ENCODE measurements at places on chromosomes 2 and 18.

DNA sequence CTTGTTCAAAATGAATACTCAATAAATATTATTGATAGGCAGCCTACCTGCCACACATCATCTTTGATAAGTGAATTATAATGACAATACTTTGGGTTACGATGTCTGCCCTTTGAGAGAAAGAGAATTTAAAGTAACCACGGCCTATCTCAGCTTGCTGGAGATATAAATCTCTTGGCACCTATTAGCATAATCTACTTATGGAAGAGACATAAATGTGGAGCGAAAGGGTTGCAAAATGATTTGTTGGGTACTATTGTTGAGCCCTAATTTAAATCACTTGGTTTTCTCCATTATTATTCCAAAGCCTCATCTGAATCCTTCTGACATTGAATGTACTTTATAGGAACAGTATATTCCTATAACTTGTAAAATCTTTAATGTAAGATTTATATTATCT is 520.1 kb downstream of the DPP10 start:
- no peak for DNase-seq

DNA sequence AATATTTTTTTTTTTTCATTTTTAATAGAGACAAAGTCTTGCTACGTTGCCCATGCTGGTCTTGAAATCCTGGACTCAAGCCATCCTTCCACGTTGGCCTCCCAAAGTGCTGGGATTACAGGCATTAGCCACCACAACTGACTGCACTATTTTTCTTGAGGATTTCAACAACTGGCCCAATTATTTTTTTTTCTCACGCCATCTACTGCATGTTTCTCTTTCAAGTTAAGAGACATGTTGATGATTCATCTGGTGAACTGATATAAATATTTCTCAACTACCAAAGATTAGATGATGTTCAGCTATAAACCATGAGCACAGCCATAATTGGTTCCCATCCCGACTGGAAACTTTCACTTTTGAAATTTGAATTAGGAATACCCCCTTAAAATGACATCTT is 688.4 kb upstream of the SYT4 start:
- no peak for DNase-seq

- no peak for DNase-seq
These were observed 9.0 kb downstream of the CCDC85A start for GRCh38 chr2:56192664-56193305.

DNA sequence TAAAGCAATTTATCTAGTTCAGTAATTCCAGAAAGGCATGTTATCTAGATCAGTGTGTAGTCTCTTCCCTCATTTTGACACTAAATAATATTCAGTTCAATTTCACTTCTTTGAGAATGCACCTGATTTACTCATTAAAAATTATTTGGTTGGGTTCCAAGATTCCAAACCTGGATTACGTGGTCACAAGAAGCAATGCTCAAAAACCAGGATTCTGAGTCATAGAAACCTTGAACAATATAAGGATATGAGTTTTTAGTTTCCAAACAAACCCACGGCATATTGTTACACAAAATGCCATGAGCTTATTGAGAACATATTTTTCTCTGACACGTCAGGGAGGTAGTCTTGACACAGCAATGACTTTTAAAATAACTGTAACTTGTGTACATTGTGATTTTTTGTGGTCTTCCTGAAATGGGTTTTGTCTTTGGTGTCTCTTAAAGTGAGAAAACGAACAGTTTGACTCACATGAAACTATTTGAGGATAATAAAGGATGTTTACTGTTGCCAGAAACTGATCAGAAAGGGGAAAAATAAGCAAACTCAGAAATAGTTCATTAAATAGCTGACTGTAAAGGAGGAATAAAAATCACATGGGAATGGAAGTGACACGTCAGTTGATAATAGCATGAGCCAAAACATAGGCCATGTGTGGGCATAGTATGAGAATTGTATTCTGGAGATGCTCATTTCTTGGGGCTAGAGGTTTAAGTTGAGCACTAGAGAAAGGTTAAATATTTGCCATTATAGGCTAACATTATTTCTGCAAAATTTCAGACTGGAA is 617.7 kb upstream of the CDH2 start:
- DNase-seq = no peak

GRCh38 chr2:171626949-171627348 is 60.3 kb upstream of the DYNC1I2 start:
- DNase-seq = no peak

DNA sequence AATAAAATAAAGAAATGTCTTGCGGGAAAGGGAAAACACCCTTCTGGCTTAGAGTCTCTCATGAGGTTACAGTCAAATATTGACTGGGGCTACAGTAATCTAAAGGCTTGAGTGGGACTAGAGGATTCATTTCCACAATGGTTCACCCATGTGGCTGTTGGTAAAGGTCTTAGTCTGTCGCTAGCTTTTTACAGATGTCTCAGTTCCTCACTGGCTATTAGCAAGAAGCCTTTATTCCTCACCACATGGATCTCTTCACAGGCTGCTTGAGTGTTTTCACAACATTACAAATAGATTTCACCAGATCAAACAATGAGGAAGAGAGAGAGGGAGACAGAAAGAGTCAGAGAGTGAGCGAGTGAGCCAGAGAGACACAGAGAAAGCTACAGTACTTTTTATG is 8.3 kb upstream of the ZC3H15 start:
- no peak for DNase-seq

- DNase-seq = no peak
These were observed 75.1 kb downstream of the GBX2 start for GRCh38 chr2:236093134-236093533.

- DNase-seq = no peak
These were observed 268.7 kb downstream of the LOXHD1 start for GRCh38 chr18:46388286-46388685.

GRCh38 chr2:210503001-210503623 is 26.6 kb upstream of the LANCL1 start:
- no peak for DNase-seq

GRCh38 chr2:217222309-217222910 is 362.5 kb upstream of the TNP1 start:
- DNase-seq = no peak

DNA sequence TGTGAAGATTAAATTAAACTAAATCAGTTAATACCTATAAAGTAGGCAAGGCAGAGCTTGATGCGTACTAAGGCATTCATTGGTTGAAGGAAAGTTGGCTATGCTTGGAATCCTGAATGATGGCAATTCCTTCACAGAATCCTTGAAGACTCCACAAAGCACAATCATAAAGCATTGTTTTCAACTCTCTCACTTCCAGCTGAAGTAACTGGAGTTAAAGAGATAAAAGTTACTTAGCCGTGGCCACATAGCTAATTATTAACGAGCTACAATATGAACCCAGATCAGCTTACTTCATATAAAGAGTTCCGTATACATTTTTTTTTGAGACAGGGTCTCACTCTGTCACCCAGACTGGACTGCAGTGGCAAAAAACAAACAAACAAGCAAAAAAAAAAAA is 483.9 kb upstream of the DDX18 start:
- DNase-seq = no peak

GRCh38 chr2:74212702-74213410 is 14.4 kb downstream of the MTHFD2 start:
- no peak for DNase-seq

DNA sequence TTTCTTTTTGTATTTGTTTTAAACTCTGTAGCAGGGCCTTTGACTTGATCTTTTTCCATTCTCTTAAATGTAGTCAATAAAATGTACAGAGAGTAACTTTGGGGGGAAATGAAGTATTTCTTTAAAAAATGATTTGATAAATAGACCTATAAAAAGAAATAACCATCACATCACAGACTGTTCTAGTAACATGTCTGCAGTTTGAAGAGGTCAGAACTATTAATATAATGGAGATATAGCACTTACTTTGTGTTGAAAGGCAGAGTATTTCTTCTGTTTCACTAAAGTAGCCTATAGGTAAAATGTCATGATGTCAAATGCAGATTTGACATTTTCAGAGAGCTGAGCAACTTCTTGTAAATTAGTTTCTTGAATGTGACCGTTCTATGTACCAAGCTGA is 55.7 kb upstream of the FAM237A start:
- no peak for DNase-seq

- DNase-seq = no peak
These were observed 32.9 kb downstream of the CENPO start for GRCh38 chr2:24825883-24826772.

Data from NCI-H510A (cell line).